ENCODE measurements at places on chromosomes 7 and 10. TPM values are rescaled to one million over a fixed set of nuclear protein-coding genes. Genes with fewer than 3 reads are reported as not detected.

BMPER gene
- 4.8 TPM for polyA plus RNA-seq

C10orf88 gene
- polyA plus RNA-seq, result 3.0 TPM

SCIN gene
- 2.3 TPM for polyA plus RNA-seq

HIPK2 gene
- polyA plus RNA-seq, result 6.3 TPM

RHOBTB1 gene
- polyA plus RNA-seq, result 8.2 TPM

HOXA6 gene
- polyA plus RNA-seq, result 3.6 TPM

HOXA10 gene
- polyA plus RNA-seq, result 18.3 TPM

LMOD2 gene
- 1.2 TPM for polyA plus RNA-seq

GLI3 gene
- 8.4 TPM for polyA plus RNA-seq

CYP26A1 gene
- polyA plus RNA-seq, result not detected

MMP21 gene
- 0.13 TPM for polyA plus RNA-seq
